ENCODE measurements at places on chromosomes 6 and 20.

GRCh38 chr6:115680621-115681020, 380.1 kb downstream of the FRK start:
- no peak for DNase-seq

- no peak for DNase-seq
Measured at GRCh38 chr6:17219098-17219497, 62.1 kb upstream of the RBM24 start.

GRCh38 chr6:125658759-125659431, 90.5 kb upstream of the HEY2 start:
- DNase-seq: peak; percentile 51

GRCh38 chr20:25046181-25046641, 11.7 kb downstream of the ACSS1 start:
- peak; percentile 69 for DNase-seq

- no peak for DNase-seq
Measured at GRCh38 chr6:15352845-15353244, 107.0 kb downstream of the JARID2 start.

DNA sequence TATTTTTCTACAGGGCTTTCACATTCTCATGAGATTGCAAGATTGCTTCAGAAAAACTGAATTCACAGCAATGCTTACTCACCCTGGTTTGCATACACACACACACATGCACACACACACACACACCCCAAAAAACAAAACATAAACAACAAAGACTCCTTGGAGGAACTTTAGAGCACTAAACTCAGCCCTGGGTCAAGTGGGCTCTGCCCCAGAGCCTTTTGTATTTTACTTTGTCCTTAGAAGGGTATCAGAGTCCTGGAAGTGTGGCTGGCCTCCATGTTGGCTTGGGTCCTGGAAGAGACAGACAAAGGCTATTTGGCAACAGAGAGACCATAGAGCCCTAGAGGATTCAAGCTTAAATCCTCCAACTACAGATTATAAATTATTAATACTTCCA, 8.0 kb upstream of the CST9 start:
- no peak for DNase-seq

DNA sequence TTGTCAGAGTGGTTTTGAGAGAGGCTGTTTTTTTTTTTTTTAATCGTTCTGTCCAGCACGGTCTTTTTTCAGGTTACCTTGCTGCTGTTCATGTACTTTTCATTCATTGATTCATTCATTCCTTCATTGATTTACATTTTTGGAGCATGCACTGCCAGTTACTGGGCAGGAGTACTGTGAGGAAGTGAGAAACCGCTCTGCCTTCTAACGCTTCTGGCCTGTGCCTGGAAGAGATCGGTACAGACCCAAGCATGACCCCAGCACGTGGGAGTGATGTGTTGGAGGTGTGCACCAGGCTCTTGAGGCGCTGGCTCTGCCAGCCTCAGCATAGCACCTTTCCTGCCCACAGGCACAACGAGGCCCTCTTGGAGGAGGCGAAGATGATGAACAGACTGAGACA, 9.1 kb downstream of the RIPK1 start:
- DNase-seq: no peak

DNA sequence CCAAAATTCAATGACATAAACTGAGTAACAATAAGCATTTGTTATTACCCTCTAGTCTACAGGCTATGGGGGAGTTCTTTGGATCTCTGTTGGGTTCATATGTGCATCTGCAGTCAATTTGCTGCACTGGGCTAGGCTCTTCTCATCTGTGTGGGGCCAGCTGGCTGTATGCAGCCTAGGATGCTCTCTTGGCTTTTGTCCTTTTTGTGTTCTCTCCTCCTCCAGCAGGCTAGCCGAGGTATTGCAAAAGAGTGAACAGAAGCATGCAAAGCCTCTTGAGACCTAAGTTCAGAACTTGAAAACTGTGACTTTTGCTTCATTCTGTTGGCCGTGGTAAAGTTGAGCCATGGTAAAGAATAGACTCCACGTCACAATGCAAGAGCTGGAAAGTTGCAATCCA, 62.8 kb upstream of the FOXO3 start:
- DNase-seq: no peak

DNA sequence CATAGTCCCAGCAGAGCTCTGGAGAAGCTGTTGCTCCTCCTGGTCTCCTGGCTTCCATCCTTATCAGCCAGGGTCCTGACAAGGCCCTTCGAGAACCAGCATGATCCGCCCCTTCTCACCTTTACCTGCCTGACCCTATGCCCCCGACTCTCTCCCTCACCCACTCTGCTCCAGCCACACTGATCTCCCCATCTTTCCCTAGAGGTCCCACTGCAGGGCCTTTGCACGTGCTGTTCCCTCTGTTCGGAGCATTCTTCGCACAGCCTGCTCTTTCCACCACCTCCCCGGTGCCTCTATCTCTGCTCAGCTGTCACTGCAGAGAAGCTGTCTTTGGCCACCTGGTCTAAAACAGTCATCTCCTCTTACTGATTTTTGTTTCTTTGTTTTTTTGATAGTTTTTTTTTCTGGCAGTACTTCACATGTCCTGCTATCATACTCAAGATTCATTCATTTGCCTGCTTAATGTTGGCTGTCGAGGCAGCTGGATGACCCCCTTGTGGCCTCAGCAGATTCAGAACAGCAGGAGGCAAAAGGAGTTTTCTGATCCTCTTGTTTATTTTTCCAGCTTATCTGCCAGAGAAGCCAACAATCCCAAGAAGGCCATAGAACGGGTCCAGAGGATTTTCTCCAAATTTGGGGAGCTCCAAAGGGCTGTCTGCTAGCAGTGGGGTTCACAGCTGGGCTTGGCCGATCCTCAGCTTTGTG, 1.6 kb upstream of the PTGIS start:
- no peak for DNase-seq

DNA sequence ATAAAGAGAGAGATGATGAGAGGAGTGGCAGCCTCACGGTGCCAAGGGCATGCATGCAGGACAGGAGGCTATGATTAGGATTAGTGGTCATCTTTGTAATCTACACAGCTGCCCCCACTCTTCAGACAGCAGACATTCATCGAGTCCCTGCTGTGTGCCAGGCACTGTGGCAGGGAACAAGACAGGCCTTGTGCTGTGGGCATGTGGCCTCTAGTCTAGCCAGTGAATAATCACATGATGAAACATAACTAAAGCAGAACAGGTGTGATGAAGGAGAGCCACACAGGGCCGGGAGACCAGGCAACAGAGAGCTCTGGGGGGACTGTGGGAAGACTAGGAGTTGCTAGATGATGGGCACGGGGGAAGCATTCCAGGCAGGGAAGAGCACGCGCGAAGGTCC, 22.2 kb downstream of the TOX2 start:
- DNase-seq: no peak

DNA sequence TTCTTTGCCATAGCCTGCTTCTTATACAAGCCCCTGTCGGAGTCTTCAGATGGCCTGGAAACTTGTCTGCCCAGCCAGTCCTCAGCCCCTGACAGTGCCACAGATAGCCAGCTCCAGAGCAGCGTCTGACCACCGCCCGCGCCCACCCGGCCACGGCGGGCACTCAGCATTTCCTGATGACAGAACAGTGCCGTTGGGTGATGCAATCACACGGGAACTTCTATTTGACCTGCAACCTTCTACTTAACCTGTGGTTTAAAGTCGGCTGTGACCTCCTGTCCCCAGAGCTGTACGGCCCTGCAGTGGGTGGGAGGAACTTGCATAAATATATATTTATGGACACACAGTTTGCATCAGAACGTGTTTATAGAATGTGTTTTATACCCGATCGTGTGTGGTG, 29.5 kb downstream of the SLCO4A1 start:
- no peak for DNase-seq

DNA sequence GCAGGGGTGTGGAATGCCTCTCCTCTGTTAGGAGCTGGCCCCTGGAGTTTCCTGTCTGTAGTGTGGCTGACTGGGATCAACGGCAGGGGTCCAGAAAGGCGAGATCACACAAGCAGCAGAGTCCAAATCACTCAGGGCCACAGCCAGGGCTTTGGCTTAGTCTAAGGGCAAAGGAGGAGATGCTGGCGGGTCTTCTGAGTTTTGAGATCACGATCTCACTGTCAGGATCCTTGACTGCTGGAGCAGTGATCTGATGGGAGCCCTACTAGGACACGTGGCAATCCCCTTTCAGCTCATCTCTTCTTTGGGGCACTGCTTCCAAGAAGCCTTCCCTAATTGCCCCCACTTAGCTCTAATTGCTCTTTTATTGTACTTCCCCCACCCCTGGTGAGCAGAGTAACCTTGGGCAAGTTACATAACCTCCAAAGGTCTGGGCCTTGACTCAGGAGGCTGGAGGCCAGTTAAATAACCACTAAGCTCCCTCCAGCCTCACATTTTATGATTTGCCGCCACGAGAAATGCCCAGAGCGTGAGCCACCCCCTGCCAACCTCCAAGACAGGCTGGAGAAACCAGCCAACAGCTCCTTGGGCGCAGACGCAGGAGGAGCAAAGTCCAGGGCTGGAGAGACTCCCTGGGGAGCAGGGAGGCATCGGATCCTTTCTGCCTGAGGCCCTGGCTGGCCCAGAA, 12.0 kb downstream of the KCNK5 start:
- DNase-seq: peak; percentile 63

GRCh38 chr6:150099546-150099945, 30.6 kb upstream of the ULBP3 start:
- DNase-seq: no peak

GRCh38 chr20:50333812-50334211, 143.2 kb downstream of the CEBPB start:
- DNase-seq: peak; percentile 46

DNA sequence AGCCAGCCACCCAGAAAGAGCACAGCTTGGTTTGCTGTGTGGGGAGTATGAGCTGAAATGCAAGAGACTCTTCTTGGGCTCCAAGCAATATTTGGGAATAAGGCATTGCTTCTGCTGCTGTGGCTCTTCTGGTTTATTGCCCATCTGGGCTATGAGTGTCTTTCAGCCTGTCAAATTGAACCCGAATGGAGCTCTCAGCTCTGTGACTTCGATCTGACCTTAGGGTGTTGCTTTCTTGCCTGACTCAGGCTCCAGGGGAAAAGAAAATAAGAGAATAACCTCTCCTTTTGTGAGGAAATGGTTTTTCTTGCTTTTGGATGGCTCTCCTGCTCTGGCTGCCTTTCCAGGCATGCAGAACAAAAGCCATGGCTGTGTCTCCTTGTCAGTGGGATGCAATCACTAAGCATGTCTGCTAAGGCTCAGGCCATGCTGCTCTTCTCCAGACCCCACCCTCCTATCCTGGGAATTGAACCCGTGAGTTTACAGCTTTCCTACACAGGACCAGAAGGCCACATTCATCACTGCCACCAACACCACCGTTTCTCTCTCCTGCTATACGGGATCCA, 169.4 kb upstream of the JAG1 start:
- no peak for DNase-seq

GRCh38 chr6:12101048-12101447, 88.9 kb downstream of the HIVEP1 start:
- DNase-seq: no peak

DNA sequence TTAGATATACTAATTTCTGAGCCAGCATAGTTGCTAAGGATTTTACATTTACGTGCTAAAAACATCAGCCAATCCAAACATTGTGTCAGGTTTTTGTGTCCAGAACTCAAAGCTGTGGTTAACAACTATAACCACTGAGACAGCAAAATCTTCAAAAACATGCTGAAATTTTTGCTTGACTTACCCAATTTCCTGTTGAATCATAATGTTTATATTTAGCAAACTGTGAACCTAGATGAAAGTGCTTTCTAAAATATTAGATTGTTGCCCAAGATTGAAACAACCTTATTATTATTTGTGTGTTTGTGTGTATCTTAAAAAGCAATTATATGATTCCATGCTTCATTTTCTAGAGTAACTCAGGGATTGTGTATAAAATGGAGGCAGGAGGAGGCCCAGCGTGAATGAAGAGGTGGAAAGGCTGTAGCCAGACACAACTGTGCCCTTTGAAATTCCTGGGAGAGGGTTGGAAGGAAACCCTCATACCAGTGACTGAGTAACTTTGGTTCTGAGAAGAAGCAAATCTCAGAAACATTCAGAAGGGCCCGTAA, 48.0 kb downstream of the ARMC2 start:
- DNase-seq: no peak

DNA sequence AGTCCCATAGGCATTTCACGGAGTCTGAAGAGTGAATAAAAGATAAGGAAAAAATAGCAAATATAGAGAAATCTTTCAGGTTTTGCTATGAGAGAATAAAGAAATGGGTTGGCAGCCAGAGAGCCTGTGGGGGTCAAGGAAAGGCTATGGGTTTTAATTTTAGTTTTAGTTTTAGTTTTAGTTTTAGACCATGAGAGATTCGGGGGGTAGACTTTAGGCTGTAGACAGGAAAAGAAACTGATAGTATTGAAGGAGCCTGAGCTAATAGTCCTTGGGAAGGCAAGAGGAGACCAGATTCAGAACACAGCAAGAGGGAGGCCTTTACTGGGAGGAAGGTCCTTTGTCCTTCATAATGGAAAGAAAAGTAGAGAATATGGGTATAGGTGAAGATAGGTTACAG, 19.3 kb downstream of the DOP1A start:
- no peak for DNase-seq

DNA sequence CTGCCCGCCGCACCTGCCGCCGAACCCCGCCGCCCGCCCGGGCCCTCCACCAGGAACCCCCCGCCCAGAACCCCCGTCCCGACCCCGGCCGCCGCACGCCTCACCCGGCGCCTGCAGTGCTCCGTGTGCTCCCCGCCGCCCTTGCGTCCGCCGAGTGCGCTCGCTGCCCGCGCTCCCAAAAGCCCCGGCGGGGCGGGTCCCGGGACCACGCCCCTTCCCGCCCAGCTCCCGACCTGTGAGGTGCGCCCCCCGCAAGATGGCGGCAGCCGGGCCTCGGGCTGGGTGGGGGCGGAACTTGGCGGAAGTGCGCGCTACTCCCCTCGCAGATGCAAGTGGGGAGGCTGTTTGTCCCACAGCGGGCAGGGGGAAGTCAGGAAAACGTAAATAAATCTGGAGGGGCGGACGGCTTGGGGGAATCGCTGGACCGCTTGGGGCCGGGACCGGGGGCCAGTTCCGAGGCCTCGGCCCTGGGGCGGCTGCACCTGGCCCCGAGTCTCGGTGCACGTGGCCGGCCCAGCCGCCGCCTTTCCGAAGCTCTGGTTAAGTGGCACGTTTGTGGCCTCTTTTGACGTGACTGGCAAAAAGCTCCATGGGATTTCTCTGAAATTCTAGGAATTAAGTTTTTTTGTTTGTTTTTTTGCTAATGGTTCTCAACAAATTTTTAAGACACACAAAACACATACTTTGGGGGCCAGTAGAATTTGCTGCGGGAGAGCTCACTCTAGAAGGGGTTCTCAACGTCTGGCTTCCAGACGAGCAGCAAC, at the start of gene EZR:
EZR (minus strand) TSS at position 156 of the 764 bp plus-strand sequence. CDS start 1,275 bp downstream, outside the sequence.
- DNase-seq: peak; percentile 91

- no peak for DNase-seq
Measured at GRCh38 chr6:11426571-11426970, 111.0 kb upstream of the TMEM170B start.

GRCh38 chr6:168128631-168129291, 49.7 kb upstream of the FRMD1 start:
- DNase-seq: no peak

- peak; percentile 78 for DNase-seq
Measured at GRCh38 chr6:150327117-150327774, 41.6 kb upstream of the IYD start.

GRCh38 chr6:33248643-33248931, 23.1 kb downstream of the VPS52 start:
- DNase-seq: no peak

- DNase-seq: no peak
Measured at GRCh38 chr6:33595001-33595846, 15.1 kb upstream of the BAK1 start.
